HCEC 1CT (cell line): ENCODE measurements at places on chromosomes 16 and 17.

GRCh38 chr17:34386697-34387550 lies 23.9 kb upstream of the CCL1 start:
- DNase-seq: no peak

- no peak for DNase-seq
These were observed 7.7 kb downstream of the CES1 start for GRCh38 chr16:55825115-55825728.

DNA sequence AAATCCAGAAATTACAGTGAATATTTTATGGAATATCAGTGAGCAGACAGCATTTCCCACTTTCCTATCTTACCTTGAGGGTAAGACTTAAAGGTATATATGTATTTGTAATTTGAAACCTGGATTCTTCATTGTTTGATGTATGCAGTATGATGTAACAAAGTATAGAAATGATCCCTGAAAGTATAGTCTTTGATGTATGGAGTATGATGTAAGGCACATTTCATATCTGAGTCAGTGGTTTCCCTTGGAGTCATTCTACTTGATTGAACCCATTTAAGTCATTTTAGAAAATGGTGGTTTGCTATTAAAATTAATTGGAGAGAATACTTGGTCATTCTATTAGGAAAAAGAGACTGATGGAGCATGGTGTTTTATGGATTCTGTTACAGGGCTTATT lies 10.1 kb downstream of the AMZ2 start:
- DNase-seq: no peak

GRCh38 chr16:88956546-88957432 lies 20.2 kb downstream of the CBFA2T3 start:
- DNase-seq: no peak

GRCh38 chr17:73452009-73452408 lies 140.2 kb upstream of the CDC42EP4 start:
- DNase-seq: no peak

DNA sequence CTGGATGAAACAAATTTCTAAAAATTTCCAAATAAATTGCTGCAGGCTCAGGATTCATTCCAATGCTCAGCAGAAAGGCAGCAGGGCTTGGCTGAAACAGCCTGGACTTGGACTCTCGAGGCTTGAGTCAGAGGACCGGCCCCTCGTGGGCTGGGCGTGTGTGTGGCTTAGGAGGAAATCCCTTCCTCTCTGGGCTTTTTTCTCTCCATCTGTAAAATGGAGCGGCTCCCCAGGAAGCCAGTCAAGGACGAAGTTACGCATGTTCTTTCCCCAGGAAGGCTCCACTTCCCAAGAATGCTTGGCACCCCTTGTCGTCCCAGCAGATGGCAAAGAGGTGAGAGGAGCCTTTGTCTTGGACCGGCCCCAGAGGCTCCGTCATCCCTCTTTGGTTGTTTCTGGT lies 13.5 kb downstream of the SLC46A1 start:
- no peak for DNase-seq

DNA sequence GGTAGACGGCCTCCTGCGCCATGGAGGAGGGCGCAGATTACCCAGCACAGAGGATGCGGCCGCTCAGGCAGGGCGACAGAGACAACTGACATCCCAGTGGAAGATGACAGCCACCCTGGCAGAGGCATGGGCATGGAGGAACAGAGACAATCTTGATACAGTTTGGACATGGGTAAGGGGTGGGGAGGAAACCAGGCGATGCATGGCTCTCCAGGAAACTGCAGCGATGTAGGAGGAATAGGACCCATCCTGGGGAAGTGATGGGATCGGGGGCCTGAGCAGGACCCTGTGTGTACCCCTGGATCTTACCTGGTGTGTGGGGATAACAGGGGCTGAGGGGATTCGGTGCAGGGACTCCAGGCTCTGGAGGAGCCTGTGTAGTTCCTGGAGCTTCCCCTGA lies 4.6 kb downstream of the OSBPL7 start:
- no peak for DNase-seq

- DNase-seq: peak; percentile 54
These were observed 23.5 kb upstream of the CDR2 start for GRCh38 chr16:22397931-22398330.

DNA sequence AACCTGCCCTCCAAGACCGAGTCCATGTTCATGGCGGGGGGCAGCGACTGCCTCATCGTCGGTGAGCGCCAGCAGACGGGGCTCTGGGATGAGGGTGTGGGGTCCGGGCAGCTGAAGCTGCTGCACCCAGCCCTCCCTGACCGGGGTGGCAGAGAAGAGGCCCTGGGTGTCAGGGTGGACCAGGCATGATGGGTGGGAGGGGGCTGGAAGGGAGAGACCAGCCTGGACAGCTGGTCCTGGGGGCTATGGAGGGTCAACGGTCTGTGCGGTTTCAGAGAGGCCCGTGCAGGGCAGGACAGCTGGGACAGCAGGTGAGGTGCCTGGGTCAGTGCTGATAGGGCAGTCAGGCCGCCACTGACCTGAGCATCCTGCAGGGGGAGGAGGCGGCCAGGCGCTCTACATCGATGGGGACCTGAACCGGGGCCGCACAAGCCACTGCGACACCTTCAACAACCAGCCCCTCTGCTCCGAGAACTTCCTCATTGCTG lies 13.3 kb upstream of the ATP6V0C start:
- no peak for DNase-seq

- no peak for DNase-seq
These were observed 25.2 kb upstream of the CRISPLD2 start for GRCh38 chr16:84794626-84795025.

DNA sequence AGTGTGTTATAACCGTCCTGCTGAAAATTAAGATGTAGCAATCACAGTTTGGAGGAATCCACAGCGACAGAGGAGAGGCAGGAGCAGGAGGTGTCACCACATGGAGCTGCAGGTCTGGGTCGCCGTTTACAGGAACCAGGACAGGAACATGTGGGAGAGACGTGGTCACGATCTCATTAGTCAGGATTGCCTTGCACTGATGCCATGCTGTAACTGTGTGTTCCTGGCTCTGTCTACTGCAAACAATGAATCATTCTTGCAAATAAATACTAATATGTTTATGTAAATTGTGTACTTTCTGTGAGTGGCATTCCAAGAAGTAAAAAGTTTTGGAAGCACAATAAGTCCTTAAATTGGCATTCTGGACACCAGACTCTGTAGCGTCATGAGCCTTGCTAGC lies 271.8 kb downstream of the CPPED1 start:
- DNase-seq: no peak

- no peak for DNase-seq
These were observed 762 bp upstream of the CSF3 start for GRCh38 chr17:40014375-40014980.

DNA sequence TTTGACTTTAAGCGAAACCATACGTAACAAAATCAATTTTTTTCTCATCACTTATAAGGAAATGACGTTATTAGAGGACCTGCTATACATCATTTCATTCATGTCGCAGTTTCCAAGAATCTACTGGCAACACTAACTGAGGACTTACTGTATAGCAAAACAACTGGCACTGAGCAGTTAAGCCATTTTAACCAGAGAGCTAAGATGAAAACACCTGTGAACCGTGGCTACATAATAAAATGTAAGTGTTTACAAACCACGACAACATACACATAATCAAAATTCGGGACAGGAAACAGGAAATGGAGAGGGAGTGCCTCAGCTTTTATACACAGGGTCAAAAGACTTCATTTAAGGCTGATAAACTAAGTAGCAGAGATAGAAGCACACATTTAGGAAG lies 29.5 kb downstream of the METTL16 start:
- DNase-seq: no peak

DNA sequence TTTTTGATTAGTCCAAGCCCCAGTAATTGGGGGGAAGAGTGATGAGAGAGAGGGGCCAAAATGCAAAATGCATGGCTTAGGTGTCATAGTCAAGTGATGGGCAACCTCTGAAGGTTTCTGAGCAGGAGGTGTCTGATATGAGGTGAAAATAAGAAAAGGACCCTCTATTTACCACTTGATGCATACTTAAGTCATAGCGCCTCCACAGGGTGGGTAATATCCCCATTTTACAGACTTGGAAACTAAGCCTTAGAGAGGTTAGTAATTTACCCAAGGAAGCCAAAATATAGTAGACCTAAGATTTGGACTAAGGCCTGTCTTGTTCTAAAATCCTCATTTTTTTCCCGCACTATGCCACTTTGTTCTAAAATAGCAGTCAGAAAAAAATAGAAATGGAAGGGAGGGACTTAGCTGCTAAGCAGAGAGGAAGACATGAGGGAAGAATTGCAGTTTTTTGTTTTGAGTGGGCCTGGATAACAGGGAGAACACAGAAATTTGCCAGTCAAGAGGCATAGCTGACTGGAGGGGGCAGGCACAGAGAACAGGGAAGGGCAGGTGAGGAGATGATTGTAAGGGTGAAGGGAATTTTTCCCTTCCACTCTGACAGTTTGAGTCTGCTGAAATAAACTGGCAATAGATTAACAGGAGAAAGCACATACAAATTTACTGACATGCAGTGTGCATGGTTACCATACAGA lies 2.3 kb upstream of the GRB2 start:
- DNase-seq: no peak

DNA sequence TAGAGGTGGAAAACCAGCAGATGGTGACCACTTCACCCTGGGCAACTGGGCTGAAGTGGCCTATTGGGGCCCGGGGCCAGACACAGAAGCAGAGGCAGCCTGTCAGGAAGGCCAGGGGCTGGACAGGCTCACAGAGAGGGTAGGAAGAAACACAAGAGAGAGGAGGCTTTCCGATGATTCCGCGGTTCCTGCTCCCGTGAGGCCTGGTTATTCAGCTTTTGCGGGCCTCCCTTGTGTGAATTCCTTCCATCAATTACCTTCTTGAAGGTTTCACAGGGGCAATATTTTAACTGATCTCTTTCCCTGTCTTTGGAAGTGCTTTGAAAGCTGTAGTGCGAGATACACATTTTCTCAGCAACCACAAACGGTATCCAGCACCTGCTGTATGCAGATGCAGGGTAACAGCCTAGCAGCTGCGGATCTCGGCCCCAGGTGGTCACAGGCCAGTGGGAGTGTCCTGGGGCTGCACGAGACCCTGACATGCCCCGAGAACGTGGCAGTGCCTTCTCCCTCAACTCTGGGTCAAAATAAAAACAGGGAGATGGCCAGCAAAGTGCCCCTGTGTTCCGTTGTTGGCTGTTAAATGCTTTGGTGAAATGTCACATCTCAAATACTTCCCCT lies 11.6 kb upstream of the CMIP start:
- DNase-seq: no peak

DNA sequence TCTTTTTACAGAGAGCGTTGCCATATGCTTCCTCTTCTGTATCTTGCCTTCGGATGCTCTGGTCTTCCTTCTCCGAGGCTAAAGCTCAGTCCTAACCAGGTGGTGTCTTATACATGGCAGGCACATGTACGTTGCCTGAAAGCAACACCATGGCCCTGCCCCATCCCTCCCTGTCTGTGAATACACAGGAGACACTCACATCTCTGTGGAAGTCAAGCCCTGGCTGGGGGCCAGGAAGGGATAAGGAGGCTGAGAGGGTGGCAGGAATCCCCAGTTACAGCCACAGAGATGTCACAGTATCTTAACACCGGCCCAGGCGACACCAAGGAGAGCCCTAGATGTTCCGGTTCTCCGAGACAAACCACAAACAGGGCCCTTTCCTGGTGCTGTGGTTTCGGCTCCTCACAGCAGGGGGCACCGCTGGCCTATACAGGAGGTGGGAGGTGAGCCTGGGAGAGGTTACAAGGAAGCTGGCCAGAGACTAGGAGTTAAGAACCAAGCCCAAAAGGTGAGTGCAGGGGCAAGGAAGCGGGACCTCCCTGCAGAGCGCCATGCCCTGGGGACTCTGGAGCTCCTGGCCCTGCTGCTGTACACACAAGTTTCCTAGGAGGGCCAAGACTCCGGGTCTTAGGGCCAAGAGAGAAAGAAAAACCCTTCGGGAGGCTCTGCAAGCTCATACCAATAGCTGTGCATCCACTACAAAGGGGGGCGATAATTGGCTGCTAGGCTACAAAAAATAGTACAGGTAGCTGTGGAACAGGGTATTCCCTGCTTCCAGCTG lies 41.7 kb downstream of the SRL start:
- DNase-seq: peak; percentile 58

GRCh38 chr16:84922351-84923120 lies 88.8 kb downstream of the ZDHHC7 start:
- no peak for DNase-seq

DNA sequence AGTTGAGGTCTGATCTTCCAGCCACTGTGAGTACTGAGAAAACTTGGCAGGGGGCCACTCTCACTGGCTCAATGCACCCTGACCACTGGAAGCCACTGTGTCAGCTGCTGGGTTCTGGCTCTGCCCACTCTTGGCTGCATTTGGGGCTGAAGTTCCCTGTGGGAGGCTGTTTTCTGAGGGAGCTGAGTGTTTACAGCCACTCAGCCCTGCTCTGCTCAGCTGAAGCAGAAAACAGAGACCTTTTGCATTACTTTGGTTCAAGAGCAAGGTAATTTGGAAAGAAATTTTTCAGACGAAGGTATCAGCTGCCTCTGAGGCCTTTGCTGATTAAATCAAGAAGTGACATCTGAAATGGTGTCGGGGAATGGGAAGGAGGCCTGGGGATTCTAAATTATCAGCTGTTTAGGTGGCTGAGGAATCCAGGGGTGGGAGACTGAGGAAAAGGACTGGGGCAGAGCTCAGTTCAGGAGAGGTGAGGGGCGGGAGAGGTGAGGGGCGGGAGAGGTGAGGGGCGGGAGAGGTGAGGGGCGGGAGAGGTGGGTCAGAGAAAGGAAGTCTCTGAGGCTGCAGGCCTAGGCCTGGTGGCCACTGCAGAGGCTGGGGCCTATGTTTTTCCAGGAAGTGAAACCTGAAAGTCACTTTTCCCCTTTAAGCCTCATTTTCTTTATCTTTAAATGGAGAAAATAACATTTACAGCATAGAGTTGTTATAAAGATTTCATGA lies at the start of gene ACSM5:
Gene ACSM5 (plus strand): TSS at position 137 of the 723 bp plus-strand sequence. CDS start 1,951 bp downstream, outside the sequence.
- no peak for DNase-seq

DNA sequence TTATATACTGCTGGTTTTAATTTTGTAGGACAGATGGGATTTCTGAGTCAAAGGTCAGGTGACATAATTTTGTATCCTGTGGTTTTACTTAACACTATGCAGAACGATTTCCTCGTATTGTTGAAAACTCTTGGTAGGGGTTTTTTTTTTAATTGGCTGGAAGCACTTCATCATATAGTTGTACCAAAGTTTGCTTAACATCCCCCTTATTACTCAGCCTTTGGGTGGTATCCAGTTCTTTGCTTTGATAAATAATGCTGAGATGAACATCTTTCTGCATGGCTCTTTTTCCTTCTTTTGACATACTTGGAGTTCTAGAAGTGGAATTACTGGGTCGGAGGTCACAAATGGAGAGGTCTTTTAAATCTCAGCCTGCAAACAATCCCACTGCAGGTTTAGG lies 419.1 kb downstream of the MAF start:
- DNase-seq: no peak

GRCh38 chr17:49390548-49391324 lies 23.9 kb downstream of the PHB1 start:
- no peak for DNase-seq

DNA sequence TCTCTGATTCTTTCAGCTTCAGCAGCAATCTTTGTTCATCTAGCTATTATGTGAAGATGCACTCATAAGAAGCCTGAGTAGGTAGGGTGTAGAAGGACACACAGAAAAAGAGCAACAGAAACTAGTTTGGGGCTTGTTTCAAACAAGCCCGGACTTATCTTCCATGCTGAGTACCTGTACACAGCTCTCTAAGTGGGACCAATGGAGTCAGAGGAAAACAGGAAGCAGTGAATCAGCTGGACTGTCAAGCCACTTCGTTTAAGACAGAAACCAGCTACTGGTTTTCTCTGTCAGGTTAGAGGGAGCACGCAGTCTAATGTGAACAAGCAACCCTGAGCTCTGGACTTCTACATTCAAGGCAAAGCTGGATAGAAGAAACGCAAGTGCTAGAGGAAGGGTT lies 16.0 kb downstream of the MAP2K6 start:
- no peak for DNase-seq

GRCh38 chr17:17749921-17750320 lies 68.7 kb downstream of the RAI1 start:
- no peak for DNase-seq
